LHCN-M2 (cell line): ENCODE measurements at places on chromosomes 11 and 22.

GRCh38 chr11:95832763-95833162 is 42.5 kb downstream of the CEP57 start:
- no peak for DNase-seq

DNA sequence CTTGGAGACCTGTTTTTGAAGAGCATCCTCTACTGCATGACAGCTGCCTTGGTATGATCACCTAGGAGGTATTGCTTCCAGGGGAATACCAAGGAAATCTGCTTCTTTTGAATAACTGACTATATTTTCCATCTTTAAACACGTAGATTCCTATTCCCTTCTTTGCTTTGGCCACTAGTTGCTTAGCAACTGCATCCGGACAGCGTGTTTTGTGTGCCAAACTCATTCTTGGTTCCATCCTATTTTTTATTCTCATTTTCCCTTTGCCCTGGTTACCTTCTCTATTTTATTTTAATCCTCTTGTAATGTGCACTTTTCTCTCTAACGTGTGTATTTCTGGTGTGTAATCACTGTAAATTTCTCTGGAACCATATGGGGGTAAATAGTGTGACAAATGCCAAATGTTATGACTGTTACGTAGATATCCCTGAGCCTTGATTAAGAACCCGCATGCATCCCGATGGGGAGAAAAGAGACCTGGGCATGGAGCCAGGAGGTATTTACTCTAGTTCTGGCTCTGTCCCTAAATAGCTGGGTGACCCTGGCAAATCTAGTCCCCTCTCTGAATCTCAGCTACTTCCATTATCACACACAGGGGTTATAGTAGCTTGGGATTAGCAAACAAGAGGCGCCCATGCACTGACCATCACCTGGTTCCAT is 241.7 kb downstream of the MIAT start:
- no peak for DNase-seq

DNA sequence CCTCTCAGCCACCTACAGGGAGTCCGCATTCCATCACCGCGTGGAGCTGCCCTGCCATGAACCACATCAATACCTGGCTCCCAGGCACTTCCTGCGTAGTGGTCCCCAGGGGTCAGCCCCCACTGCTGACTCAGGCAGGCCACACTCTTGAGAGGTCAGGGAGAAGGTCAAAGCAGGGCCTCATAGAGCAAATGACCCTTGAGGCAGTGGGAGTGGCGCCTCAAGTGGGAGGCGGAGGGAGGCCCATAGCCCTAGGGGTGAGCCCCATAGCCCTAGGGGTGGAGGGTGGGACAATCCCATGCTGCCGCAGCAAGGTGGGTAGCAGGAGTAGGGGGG is 5.0 kb downstream of the PRDX5 start:
- DNase-seq, result no peak

DNA sequence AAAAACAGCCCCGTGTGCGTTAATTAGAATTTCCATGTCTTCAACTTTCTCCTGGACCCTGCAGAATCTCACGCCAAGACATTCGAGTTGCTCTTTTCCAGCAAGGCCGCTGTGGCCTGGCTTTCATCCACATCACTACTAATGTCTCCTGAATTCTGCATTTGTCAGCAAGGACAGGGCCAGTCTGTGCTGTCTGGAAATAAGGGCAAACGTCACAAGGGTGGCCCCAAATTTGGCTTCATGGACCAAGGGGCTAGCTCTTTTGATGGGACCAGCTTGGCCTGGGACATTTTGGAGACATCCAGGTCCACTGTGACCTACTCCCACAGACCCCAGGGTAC is 33.4 kb downstream of the KCNQ1OT1 start:
- DNase-seq, result no peak

- no peak for DNase-seq
Measured at GRCh38 chr11:95193541-95193940, 37.5 kb downstream of the SESN3 start.

GRCh38 chr11:7533199-7534041 is 19.6 kb downstream of the PPFIBP2 start:
- no peak for DNase-seq

DNA sequence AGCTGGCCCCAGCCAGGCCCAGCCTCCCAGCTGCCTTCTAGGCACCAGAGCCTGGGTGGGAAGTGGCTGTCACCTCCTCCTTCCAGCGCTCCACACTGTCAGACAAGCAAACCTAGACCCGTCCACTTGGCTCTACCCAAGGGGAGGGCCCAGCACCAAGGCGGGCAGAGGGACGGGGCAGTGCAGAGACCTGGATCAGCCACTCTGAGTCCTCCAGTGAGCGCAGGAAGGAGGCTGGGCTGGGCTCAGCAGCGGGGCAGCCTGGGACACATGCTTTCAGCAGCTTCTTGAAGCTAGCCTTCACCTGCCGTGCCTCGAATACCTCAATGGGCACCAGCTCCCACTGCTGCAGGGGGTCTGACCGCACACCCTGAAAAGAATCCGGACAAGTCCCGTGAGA is 18.8 kb downstream of the SBF1 start:
- no peak for DNase-seq

GRCh38 chr11:75173336-75173735 is 22.4 kb downstream of the SLCO2B1 start:
- no peak for DNase-seq

DNA sequence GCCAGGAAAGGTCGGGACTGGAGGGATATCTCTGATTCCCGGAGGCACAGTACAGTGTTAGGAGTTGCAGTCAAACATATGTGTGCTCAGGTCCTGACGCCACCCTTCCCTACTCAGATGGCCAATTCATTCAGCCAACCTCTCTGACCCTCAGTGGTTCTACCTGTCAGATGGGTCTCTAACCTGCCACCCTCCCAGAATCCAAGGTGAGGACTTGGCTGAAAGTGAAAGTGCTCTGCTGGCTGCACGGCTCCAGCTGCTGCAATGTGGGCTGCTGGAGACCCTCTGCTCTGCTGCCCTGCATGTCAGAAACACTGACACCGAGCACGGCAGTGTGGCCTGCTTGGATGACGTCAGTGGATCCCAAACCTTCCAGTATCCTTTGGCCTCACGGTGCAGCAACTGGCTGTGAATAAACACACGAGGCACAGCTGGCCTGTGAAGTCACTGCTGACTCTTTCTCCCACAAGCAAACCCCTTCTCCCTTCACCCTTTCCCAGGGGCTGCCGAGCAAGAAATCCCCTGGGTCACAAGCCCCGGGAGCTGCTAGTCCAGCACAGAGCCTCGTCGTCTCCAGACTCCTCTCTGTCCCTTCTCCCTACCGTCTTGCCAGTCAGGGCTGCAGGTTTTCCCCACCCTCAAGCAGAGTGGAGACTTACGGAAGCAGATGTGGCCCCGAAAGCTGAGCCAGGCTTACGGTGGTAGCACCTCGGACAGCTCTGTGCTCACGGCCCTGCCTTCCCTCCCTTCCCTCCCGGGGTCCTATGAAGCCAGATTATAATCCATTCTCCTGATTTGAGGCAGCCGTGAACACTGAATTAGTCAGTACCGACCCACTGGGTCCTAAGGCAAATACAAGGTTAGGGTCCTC is 24.3 kb downstream of the KIAA0930 start:
- DNase-seq, result peak; percentile 51

- DNase-seq, result no peak
Measured at GRCh38 chr22:27283714-27284113, 517.8 kb downstream of the MN1 start.

DNA sequence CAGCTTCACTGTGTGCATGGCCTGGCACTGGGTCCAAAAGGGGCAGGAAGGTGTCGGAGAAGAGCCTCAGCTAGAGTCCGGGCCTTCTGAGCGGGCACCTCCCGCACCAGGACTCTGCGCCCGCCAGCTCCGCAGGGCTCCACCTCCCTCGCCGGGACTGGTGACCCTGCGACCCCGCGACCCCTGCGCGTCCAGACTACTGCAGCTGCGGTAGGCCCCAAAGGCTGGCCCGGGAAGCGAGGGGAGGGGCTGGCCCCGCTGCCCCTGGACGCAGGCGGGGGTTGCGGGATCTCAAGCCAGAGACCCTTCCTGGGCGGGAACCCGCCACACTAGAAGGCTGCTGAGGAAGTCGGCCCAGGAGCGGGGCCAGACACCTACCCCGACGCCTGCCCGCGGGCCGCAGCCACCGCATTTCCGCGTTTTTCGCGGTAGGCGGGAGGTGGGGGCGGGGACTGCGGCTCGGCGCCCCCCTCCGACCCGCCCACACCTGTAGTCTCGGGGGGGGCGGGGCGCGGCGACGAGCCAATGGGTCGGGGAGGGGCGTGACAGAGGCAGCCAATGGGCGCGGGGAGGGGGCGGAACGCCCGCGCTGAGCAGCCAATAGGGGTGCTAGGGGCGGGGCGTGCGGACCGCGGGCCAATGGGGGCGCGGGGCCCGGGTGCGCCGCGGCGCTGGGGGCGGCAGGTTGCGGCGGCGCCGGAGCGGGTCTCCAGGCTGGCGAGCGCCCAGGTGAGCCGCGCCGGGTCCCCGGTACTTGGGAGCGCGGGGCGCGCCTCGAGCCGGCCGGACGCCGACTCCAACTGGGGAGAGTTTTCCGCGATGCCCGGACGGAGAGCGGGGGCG is at the start of the genes LMNTD2 and RASSF7:
Gene LMNTD2, minus strand, starts transcription at position 434 of the 843 bp plus-strand sequence. Its CDS starts 22 bp downstream, at position 412.
Gene RASSF7, plus strand, starts transcription at position 666 of the 843 bp plus-strand sequence. CDS start 799 bp downstream, outside the sequence.
- peak; percentile 59 for DNase-seq
